Uterus (tissue), 4 donors: ENCODE measurements at places on chromosomes 7 and 10. TPM values are rescaled to one million over a fixed set of nuclear protein-coding genes. Genes with fewer than 3 reads are reported as not detected.

DNA sequence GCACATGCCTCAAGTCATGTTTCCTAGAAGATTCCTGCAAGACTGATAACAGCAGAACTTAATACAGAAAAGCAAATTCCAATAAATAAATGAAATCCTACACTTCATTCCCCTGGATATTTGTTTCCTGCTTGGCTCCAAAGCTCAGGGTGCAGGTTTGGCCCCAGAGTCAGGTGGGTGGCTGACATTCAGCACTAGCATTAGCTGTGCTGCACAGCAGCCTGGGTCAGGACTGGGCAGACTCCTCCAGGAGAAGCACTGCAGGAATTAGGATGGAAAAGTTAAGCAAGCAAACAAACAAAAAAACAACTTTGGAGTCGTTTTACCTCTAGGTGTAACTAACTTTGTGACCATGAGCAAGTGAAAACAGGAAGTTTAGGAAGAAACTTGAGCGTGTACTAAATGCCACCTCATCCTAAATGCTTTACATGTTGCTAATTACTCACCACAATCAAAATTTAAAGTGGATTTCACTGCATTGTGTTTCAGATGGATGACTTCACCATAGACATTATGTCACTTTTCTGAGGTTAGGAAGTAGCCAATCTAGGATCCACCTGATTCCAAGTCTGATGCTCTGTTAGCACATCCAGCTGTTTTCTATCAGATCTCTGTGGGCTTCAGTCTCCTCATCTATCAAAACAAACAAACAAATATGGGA is 239.4 kb downstream of the C7orf25 start:
- H3K36me3 ChIP-seq: no peaks in the 10 kb centered on the region
- H3K4me3 ChIP-seq: no peak overlapping the region

GRCh38 chr10:121240556-121240955 is 357.7 kb downstream of the FGFR2 start:
- H3K36me3 ChIP-seq: no peaks in the 10 kb centered on the region
- H3K27ac ChIP-seq: no peak overlapping the region
- H3K4me1 ChIP-seq: no peaks in the 10 kb centered on the region
- no peaks in the 10 kb centered on the region for H3K27me3 ChIP-seq
- no peak for DNase-seq

The OSBPL3 gene
- total RNA-seq: 1.2 TPM

- no peaks in the 10 kb centered on the region for H3K27me3 ChIP-seq
- H3K4me3 ChIP-seq: no peak overlapping the region
- DNase-seq: no peak
- H3K4me1 ChIP-seq: no peaks in the 10 kb centered on the region
Measured at GRCh38 chr7:106278695-106279094, 6.1 kb downstream of the NAMPT start.

DNA sequence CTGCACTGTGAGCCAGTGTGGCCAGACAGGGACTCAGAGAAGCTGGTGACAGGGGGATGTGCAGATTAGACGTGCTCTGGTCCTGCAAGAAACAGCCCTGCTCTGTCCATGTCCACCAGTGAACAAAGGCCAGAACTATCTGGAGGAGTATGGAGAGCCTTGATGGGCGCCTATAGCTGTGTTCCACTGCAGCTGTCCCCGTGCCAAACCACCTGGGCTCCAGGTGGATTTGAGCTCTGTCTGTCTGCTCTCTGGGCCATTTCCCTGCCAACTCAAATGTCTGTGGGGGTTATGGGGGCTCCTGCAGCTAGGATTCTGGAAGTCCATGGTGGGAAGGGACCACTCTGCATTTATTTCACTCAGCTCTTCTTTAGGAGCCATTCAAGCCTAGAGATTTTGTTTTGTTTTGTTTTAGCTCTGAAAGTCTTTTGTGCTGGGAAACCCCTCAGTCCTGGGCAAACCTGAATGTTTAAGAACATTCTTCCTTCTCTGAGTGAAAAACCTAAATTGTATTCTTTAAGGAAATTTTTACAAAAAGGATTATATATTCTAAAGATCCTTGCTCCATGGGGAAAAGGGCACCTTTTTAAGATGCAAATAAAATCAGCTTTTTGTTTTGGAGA is 1039.5 kb upstream of the SORCS1 start:
- DNase-seq: no peak
- H3K27ac ChIP-seq: no peak overlapping the region
- no peaks in the 10 kb centered on the region for H3K4me1 ChIP-seq
- H3K36me3 ChIP-seq: no peaks in the 10 kb centered on the region
- no peak overlapping the region for H3K4me3 ChIP-seq
- no peaks in the 10 kb centered on the region for H3K27me3 ChIP-seq
